ENCODE measurements at places on chromosomes 7 and 10.

GRCh38 chr10:132155723-132156381 is 30.9 kb upstream of the DPYSL4 start:
- DNase-seq, result no peak

DNA sequence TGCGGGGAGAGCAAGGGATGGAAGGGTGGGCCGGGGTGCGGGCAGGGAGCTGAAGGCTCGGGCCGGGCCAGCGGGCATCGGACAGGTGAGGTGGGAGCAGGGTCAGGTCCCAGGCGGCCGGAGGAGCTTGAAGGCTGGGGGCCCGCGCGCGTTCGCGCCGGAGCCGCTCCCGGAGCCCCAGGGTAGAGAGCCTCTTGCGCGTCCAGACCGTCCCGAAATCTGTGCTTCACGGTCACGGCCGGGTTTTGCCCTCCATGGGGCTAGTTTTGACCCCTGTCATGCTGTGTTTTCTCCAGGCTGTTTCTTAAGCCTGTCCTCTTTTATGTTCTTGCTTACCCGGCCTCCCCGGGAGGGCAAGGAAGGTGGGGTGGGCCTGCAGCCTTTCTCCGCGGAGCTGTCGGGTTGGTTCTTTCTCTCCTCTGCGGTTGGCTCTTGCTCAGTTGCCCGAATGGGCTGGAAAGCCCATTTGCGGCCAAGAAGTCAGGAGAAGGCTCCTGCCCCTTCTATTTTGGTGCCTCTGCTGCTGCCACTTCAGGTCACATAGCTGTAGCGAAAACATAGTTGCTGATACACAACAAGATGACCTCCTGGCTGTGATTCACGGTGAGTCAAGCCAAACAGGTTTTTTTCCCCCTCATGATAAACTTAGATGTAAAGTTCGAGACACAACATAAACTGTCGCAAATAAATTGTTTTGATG is 650 bp downstream of the UBE2D1 start:
- DNase-seq, result no peak

GRCh38 chr10:116848944-116849247 is 403 bp upstream of the ENO4 start:
- no peak for DNase-seq

DNA sequence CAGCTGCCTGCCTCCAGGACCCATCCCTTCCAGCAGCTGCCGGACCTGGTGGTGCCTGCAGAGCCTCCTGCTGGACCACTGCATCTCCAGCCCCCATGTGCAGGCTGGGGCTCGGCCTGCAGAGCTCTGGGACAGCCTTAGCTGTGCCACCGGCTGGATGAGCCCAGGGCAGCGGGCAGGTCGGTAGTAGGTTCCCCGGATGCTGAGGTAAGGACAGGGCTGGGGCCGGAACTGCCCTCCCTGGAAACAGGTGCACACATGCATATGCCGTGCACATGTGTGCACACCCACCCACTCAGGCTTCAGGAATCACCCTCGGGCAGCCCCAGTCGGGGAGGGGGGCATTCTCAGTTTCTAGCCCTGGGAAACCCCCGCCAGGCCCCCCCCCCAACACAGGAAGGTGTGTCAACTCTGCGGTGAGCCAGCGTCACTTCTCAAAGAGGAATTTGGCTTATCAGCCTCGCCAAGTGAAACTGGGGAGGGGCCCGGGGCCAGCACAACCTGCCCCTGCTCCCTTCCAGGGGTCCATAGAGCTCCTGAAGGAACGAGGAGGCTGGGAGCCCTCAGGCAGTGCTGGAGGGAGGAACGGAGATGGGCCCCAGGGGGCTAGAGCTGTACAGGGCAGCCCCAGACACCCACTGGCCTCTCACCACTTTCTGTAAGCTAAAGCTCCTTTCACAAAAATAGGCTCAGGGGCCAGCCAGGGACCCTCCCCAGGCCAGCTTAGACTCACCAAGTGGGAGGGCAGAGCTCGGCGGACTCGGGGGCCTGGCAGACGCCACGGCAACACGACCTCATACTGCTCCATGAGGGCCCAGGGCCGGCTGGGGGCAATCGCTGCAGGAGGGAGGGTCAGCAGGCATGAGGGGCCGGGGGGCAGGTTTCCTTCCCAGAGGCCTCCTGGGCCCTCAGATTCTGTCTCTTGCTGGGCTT is 1.7 kb downstream of the ADAM8 start:
- peak; percentile 83 for DNase-seq

DNA sequence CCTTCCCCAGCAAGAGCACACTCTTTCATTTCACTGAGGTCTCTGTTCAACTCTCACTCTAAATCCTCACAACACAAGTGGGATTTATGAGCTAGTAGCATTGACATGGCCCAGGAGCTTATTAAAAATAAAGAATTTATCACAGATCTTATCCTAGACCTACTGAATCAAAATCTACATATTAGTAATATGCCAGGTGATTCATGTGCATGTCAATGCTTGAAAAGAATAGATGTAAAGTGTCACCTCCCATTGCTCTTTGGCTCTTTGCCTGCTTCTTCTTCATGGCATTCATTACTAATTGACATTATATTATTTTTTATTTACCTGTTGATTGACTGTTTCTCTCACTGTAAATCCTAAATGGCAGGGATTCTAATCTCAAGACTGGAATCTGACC is 459.2 kb upstream of the LRRTM3 start:
- DNase-seq, result no peak

GRCh38 chr10:44715136-44715535 is 196.0 kb upstream of the TMEM72 start:
- no peak for DNase-seq

DNA sequence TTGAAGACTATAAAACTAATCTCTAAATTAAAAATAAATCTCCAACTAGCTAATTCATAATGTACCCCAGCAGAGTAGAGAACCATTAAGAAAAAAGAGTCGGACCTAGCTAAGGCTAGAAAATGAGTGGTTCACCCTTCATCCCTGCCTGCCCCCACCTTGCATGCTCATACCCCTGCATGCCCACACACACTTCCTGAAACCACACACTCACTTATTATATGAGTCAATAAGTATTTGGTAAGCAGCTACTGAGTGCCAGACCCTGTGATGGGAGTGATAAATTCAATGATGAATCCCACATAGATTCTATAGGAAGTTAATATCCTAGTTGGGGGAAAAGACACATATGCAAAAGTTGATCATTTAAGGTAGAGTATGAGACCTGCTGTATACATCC is 152.9 kb upstream of the INHBA start:
- no peak for DNase-seq

- DNase-seq, result peak; percentile 71
Measured at GRCh38 chr10:43594944-43595589, 11.2 kb upstream of the ZNF485 start.

DNA sequence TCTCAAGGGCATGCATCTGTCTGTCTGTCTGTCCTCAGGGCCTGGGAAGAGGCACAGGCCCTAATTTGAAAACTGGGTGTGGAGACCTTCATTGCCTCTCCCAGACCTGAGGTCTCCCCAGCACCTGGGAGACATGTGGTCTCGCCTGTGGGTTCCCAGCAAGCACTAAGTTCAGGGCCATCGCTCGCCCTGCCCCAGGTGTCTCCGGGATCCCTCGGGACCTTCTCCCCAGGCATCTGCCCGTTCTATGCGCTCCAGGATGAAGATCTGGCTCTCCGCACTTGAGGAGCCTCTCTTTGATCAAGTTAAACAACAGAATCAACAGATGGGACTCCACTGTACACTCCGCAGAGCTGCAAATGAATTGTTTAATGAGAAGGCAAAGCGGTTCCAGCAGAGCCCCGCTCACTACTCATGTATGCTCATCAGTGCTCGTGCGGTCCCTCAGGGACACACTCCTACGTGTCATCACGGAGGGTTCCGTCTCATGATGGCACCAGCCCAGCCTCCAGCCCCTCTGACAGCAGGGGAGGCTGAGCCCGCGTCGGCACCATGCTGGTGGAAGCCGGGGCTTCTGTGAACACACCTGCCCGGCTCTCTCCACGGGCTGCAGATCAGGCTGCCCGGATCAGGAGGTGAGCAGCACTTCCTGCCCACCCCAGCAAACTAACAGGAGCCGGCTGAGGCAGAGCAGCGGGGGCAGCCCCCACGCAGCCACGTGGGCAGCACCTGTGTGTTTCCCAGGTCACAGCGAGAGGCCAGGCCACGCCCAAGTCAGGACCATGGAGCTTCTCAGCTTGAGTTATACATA is 132.8 kb downstream of the TCERG1L start:
- no peak for DNase-seq

DNA sequence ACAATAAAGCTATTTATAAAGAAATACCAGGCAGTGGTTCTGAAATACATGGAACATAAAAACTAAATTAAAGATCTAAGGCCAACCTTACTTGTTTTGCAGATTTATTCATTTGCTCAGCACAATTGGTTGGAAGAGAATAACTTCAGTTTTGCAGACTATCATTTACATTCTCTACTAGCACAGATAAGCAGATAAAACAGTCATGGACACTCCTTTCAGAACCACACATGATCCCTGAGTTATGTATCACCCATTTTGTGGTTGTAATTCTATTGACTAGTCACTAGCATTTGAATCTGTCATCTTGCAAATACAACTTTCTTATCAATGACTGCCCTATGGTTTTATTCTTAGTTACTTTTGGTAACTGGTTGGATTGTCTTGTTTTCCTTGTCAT is 45.1 kb downstream of the PRKAR2B start:
- DNase-seq, result no peak

GRCh38 chr10:132514821-132515520 is 22.6 kb upstream of the INPP5A start:
- no peak for DNase-seq

- DNase-seq, result peak; percentile 95
Measured at GRCh38 chr7:105013221-105013815, 687 bp upstream of the KMT2E start.

DNA sequence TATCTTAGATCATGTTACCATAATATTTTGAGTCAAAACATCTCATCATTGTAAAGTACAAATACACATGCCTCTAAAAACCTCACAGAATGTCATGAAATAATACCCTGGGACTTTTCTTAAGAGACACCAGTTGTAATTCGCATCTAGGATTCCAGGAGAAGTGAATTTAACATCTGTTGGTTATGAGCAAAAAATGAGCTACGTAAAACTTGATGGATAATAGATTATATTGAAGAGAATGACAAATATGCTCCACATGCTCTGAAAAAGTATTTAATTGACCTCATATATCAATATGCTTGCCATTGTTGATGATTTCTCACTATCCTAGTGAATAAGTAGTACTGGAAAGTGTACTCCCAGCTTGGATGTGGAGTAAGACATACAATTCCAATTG is 227.0 kb downstream of the BBS9 start:
- no peak for DNase-seq

- peak; percentile 10 for DNase-seq
Measured at GRCh38 chr10:122279725-122280141, 8.6 kb downstream of the BTBD16 start.

DNA sequence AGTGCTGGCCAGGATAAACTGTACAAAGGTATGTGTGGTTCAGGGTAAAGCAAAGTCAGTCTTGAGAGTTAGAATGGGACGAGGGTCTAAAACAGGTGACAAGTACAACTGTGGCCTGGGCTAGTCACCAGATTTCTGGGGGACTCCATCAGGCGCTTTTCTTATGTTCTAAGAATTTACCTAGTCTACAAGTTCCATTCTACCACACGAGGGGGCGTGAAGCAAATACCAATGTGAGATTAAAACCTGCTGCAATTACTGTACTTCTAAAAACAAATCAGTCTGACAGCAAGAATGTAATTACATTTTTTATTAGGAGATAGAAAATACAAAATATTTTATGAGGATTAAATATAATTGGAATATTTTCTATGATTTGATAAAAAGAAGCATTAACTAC is 146.5 kb downstream of the ALOX5 start:
- DNase-seq, result no peak

- DNase-seq, result no peak
Measured at GRCh38 chr7:151689196-151689971, 169.7 kb upstream of the RHEB start.

DNA sequence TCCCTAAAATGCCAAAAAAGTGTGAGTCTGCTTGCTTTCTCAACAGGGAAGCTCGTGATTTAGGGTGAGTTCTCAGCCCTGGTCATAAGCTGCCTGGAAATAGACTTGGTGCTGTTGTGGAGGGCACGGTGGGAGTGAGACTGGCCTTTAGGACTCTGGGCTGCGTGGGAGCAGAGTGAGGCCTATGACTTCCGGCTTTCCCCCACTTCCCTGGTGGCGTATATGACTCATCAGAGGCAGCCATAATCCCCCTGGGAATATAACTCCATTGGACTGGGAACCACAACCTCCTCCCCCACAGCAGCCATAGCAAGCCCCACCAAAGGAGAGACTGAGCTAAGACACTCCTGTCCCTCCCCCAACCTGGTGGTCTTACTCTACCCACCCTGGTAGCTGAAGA is 95.0 kb downstream of the PON1 start:
- DNase-seq, result no peak

- no peak for DNase-seq
Measured at GRCh38 chr7:64638822-64639221, 27.1 kb upstream of the ZNF107 start.

GRCh38 chr7:63071920-63072319 is 926.7 kb upstream of the ZNF722 start:
- no peak for DNase-seq

DNA sequence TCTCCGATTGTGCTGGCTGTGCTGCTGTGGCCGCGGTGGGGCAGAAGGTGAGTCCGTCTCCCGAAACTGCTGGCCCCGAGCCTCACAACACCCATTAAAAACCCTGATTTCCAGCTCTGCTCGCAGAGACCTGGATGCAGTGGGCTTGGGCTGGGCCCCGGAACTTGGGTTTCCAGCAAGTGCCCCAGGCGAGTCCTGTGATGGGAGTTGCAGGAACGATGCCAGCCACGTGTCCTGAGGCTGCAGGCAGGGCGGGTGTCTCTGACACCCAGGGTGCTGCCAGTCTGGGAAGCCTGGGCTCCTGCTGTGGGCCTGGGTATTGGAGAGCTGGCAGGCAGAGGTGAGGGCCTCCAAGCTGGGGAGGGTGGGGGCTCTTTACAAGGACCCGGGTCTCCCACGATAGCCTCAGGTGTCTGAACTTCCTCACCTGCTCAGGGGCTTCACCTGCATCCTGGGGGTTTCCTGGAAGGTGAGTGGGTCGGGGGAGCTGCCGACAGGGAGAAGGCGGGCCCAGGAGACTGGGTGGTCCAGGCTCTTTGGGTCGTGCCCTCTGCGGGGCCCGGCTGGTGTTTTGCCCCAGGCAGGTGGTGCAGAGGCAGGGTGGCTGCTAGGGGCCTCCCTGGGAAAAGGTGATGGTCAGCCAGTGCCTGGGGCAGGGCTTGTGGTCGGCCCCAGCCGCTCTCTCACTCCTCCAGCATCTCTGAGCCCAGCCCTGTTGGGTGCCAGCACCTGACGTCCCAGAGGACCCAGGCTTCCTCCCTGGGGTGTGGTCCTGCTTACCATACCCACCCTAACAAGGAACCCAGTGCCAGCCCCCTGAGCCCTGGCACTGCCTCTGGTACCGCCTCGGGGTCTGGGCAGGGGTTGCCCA is 180.3 kb downstream of the DNAJB6 start:
- DNase-seq, result no peak

GRCh38 chr10:127293640-127294039 is 97.2 kb upstream of the INSYN2A start:
- DNase-seq, result peak; percentile 70

GRCh38 chr10:50614444-50615137 is 9.2 kb downstream of the SGMS1 start:
- no peak for DNase-seq

- DNase-seq, result no peak
Measured at GRCh38 chr10:20768843-20769242, 128.3 kb downstream of the NEBL start.

- no peak for DNase-seq
Measured at GRCh38 chr7:50379082-50379481, 71.1 kb downstream of the FIGNL1 start.

- no peak for DNase-seq
Measured at GRCh38 chr7:55152516-55152915, 133.7 kb downstream of the EGFR start.

GRCh38 chr10:14499601-14499904 is 168.8 kb upstream of the FRMD4A start:
- DNase-seq, result no peak

- no peak for DNase-seq
Measured at GRCh38 chr7:95311389-95311788, 12.9 kb downstream of the PON1 start.
